ENCODE measurements at places on chromosomes 6 and 20.

GRCh38 chr6:114362396-114362795, 19.6 kb upstream of the HS3ST5 start:
- DNase-seq = no peak

DNA sequence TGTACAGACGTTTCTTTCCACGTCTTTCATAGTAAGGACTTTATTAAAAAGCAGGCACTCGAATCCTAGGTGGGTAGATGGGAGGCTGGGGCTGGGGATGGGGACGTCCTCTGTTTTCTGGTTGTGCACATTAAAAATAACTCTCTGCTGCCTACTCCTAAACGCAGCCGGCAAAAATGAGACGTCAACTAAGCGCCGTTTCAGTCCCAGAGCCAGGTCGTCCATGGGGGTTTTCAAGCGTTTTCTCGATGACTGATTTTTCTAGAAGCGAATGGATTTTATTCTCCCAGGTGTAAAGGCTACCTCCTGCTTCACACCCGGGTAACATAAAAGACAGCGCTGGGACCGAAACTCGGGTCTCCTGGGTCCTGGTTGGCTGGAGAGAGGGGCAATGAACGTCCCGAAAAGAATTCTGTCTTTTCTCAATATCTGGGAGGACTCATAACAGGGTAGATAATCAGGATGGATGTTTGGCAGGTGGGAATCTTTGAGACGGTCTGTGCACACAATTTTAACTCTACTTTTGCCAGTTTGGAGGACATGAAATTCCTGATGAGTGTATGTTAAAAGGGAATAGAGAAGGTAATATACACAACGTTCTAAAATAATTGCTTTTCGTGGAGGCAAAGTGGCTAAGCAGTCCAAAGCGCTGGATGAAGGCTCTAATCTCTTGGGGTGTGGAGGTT, 25.2 kb downstream of the GPX6 start:
- DNase-seq = no peak

GRCh38 chr6:116389357-116389756, 18.6 kb downstream of the DSE start:
- DNase-seq = no peak

- DNase-seq = no peak
These were observed 179.2 kb downstream of the TMEM242 start for GRCh38 chr6:157143890-157144798.

DNA sequence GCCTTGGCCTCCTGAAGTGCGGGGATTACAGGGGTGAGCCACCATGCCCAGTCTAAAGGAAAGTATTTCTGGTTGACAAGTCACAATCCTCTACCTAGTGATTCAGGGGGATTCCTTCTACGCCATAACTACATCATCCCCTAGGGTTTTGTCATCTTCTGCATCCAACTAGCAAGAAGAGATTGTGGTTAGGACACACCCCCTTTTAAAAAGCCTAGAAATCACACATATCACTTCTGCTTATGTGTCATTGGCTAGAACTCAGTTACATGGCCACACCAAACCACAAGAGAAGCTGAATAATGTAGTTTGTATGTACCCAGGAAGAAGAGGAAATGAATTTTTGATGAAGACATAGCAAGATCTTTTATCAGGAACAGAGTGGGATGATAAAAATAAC, 14.7 kb upstream of the CHD6 start:
- DNase-seq = peak; percentile 76

GRCh38 chr6:32790306-32790705, 26.5 kb downstream of the HLA-DOB start:
- DNase-seq = no peak

DNA sequence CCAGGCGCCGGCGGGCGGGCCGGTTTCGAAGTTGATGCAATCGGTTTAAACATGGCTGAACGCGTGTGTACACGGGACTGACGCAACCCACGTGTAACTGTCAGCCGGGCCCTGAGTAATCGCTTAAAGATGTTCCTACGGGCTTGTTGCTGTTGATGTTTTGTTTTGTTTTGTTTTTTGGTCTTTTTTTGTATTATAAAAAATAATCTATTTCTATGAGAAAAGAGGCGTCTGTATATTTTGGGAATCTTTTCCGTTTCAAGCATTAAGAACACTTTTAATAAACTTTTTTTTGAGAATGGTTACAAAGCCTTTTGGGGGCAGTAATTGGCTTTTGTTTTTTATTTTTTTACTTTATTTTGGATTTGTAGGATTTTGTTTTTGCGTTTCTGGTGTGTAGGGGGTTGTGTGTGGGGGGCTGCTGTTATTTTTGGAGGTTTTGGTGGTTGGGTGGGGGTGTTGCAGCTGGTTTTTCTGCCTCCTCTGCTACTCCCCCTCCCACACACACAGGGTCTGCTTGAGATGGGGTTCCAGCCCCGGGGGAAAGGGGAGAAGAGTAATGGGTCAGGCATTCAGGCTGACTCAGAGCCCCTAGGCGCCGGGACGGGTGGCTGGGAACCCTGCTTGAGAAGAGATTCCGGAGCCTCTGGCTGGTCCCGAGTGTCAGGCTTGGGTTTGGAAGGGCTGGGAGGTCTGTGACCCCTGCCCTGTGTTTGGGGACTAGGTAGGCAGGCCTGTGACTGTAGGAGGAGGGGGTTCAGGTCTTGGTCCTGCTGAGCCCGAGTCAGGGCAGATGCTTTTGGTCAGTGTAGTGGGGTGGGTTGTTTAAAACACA, 2.0 kb downstream of the CEBPB start:
- peak; percentile 73 for DNase-seq

DNA sequence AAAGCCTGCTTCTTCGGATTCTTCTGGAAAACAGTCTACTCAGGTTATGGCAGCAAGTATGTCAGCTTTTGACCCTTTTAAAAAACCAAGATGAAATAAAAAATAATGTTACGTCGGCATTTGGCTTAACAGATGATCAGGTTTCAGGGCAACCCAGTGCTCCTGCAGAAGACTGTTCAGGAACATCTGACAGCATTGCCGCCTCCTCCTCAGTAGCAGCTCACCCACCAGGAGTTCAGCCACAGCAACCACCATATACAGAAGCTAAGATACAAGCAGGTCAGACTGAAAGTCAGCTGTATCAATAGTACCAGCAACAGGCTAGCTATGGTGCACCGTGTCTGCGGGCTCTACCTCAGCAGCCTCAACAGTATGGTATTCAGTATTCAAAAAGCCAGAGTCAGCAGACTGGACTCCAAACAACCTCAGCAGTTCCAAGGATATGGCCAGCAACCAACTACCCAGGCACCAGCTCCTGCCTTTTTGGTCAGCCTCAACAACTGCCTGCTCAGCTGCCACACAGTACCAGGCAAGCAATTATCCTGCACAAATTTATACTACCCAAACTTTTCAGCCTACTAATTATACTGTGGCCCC, 51.9 kb downstream of the BTBD9 start:
- DNase-seq = no peak

DNA sequence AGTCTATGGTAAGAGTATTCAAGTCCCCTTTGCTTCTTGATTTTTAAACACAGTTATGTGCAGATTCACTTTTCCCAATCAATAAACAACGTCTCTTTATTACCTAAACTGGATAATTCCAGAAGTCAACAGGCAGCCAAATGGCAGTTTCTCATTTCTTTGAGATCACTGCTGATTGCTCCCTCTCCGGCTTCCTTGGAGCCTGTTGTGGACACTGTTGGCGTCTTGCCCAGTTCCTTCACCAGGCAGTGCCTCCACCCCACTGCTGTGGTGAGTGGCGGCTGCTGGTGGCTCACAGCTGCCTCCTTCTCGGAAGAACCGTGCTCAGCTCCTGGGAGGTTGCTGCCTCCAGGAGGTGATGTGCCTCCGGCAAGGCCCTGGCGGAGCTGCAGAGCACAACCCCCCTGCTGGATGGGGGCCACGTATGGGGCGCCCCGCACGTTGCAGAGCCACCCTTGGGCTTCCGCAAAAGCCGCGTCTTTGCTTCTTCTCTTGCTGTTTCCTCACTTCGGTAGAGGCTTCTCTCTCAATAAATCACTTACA, 105.1 kb upstream of the CNKSR3 start:
- DNase-seq = peak; percentile 63

DNA sequence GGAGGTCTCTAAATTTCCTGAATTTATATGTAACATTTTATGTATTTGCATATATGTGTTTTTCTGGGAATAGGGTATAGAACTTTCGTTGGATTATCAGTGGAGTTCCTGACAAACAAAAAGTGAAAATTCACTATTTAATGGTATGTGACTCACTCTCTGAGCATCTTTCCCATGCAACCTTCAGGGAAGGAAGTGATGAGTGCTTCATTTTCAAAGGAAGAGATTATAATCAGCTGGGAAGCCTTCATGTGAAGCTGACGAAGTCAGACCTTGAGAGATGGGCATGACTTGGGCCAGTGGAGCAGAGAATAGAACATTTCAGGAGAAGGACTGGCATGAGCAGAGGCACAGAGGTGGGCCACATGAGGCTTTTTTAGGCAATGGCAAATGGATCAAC, 72.7 kb downstream of the FAXC start:
- no peak for DNase-seq

GRCh38 chr20:57402206-57403125, 11.3 kb downstream of the RBM38 start:
- no peak for DNase-seq

- no peak for DNase-seq
These were observed 19.1 kb downstream of the MDFI start for GRCh38 chr6:41657131-41658094.
